ENCODE measurements at places on chromosomes 6 and 20.

DNA sequence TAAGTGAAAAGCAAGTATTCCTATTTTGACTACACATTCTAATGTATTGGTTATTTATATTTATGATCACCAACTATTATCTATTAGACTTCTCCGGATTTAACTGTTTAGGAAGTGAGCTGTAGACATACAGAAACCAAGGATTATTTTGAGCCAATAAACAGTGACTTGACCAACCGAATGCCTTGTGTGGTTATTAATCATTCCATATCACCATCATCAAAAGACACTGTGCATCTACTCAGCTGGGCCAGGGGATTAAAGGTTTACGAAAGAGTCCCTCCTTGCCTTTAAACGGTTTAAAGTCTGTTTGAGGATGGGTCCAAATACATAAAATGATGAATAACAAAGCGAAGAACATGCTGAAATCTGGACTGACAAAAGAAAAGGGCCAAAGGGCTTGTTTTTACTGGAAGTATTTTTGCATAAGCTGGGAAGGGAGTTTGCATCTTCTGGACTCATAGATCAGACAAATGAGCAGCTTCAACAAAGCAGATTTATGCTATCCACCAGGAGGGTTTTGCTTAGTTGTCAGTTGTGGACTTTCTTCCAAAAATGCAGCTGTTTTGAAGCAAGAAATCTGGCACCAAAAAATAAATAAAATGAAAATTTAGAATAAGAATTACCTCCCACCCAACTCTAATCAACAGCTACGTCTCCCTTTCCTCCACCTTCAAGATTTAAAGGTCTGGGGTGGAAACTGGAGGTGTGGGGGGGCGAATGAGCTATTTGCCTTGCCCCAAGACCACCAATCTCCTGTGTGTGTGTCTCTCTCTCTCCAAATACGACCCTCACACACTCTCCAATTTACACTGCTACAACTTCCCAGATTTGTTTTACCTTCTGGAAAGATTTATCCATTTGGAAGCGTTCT is 33.6 kb upstream of the ID4 start:
- no peak for DNase-seq

DNA sequence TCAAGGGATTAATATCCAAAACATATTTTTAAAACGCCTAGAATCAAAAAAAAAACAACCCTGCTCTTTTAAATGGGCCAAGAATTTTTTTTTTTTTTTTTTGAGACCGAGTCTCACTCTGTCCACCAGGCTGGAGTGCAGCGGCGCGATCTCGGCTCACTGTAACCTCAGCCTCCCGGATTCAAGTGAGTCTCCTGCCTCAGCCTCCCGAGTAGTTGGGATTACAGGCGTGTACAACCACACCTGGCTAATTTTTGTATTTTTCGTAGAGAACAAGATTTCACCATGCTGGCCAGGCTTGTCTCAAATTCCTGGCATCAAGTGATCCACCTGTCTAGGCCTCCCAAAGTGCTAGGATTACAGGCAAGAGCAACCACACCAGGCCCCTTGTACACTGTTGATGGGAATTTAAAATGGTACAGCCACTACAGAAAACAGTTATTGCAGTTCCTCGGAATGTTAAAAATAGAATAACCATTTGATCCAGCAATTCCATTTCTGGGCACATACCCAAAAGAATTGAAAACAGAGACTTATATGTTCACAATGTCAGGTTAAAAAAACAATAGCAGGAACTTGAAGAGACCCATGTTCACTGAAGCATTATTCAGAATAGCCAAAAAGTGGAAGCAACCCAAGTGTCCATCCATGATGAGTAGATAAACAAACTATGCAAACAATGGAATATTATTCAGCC is 3.1 kb upstream of the MYL9 start:
- DNase-seq = no peak

GRCh38 chr20:8432435-8433148 is 300.5 kb downstream of the PLCB1 start:
- no peak for DNase-seq

DNA sequence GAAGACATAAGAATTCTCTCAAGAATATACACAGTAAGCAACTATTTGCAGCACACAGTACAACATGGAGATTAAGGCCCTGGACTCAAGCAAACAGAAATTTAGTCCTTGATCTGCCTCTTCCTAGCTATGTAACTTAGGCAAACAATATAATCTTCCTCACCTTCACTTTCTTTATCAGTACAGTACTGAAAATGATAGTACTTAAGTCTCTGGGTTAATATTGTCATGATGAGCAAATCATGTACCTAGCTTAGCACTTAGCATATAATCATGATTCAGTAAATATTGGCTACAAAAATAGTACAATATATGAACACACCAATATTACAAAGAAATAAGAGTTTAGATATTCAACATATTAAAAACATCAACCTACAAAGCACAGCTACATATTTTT is 320.5 kb downstream of the HACE1 start:
- DNase-seq = no peak

GRCh38 chr20:1920252-1920651 is 25.0 kb downstream of the SIRPA start:
- no peak for DNase-seq

DNA sequence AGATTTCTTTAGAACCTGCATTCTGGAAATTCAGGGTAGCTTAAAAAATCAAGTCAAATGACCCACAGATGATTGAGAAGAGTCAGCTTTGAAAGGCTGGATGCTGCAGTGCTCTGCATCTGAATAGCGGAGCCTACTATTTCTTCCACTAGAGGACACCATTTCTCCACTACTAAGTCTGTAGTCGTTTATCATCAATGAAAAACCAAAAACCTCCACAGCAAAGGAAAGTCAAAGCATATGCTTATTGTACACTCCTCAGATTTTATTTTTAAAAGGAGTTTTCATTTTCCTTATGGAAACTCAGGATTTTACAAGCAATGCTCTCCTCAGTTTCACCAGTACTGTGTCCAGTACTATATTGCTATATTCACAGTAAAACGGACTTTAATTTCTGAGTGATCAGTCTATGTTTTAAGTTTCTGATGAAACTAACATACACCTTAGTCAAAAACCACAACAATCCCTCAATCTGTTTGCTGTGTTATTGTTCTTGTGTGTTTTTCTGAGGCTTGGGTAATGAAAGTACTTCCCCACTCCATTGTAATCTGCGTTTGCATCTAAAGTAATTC is 50.5 kb upstream of the ENPP5 start:
- DNase-seq = no peak

- DNase-seq = peak; percentile 95
These were observed 98.9 kb downstream of the FAM120B start for GRCh38 chr6:170405311-170405975.

DNA sequence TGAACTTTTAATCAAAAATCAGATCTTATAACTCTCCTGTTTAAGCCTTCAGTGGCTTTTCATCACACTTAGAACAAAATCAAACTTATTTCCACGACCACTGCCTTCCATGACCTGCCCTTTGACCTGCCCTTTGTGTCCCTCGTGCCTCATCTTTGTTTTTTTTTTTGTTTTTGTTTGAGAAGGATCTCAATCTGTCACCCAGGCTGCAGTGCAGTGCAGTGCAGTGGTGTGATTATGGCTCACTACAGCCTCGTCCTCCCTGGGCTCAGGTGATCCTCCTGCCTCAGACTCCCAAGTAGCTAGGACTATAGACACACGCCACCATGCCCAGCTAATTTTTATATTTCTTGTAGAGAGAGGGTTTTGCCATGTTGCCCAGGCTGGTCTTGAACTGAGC is 86.8 kb downstream of the CNBD2 start:
- no peak for DNase-seq

DNA sequence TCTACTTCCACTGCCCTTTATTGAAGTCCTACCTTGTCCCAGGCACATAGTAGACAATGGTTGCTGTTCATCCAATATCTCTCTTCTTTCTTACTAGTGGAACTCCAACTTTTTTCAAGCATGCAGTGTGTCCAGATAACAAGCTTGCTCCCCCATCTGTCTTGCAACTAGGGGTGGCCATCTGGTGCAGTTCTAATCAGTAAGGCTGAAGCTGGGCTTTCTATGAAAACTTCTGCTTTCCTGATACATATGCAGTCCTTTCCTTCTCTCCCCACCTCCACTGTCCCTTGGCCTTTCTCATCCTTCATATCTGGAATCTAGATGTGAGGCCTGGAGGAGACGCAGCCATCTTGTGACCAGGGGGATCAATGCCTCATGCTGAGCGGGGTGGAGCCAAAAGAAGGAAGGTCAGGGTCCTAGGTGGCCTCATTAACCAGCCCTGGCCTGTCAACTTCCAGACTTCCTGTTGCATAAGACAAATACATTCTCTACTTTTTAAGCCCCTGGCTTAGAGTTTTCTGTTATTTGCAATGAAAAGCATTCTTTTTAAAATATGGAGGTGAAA is 59.6 kb upstream of the ZFP64 start:
- DNase-seq = no peak

- DNase-seq = no peak
These were observed 155.2 kb downstream of the FRK start for GRCh38 chr6:115905471-115905870.

GRCh38 chr20:64129146-64129782 is 21.9 kb upstream of the NPBWR2 start:
- no peak for DNase-seq

DNA sequence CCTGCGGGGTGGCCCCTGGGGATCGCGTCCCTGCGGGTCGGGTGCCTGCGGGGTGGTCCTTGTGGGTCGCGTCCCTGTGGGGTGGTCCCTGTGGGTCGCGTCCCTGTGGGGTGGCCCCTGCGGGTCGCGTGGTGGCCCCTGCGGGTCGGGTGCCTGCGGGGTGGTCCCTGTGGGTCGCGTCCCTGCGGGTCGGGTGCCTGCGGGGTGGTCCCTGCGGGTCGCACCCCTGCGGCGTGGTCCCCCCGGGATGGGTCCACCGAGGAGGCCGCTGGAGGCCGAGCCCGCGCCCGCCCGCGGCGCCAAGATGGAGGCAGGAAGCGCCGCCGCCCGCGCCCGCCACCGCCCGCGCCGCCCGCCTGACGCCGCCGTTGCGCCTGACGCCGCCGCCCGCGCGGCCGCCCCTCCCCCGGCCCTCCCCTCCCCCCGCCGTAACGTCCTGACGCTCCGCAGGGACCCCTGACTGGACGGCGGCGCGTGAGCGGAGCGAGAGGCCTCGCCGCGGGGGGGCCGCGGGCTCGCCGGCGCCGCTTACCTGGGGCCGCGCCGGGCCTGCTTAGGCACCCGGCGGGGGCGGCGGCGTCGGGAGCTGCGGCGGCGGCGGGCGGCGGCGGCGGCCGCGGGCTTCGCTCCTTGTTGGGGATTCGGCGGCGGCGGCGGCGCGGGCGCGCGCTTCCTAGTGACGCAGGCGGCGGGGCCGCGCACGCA is at the start of gene GMEB2:
TSS of gene GMEB2 (minus strand) at position 678 of the 705 bp plus-strand sequence. CDS start 7,704 bp downstream, outside the sequence.
- no peak for DNase-seq

DNA sequence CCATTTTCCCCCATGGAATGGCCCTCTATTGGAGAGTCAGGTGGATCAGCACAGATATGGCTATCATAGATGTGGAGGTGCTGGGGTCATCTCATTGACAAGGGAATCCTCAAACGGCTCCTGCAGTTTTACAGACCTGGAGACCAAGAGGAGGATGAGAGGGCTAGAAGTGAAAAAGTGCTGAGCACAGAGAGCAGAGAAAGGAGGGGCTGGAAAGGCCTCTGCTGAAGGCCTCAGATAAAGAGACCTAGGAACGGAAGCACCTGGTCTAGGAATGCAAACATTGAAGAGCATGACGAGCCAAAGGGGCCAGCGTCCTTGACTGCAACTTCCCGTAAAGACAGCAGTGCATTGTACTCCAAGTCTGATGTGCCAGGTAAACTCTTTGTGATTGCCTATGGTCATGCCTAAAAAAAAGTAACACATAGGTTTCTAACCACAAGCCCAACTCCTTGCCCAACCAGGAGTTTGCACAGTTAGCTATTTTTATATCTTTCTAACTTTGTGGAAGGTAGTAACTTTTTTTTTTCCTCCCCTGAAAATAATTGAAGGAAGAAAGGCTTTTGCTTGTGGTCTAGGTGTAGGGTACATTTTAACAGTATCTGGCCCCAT is 15.2 kb downstream of the RSPH4A start:
- DNase-seq = no peak

GRCh38 chr6:96816301-96816817 is 20.9 kb downstream of the GPR63 start:
- DNase-seq = no peak

GRCh38 chr6:146153040-146153758 is 124.3 kb downstream of the GRM1 start:
- DNase-seq = no peak

DNA sequence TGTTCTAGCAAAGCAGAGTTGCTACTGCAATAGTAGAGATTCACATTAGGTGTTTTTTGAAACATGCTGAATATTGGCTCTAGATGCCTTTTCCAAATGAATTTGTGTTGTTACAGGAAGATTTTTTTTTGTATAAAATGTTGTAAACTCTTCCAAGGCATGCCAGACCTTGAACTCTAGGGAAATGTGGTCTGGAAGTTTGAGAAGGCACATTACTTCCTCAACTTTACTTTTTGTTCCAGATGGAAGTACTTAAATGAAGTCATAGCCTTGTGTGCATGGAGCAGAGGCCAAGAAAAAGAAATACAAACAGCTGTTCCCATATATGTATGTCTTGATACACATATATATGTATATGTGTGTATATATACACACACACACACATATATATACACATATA is 585.7 kb upstream of the MARCKS start:
- no peak for DNase-seq

DNA sequence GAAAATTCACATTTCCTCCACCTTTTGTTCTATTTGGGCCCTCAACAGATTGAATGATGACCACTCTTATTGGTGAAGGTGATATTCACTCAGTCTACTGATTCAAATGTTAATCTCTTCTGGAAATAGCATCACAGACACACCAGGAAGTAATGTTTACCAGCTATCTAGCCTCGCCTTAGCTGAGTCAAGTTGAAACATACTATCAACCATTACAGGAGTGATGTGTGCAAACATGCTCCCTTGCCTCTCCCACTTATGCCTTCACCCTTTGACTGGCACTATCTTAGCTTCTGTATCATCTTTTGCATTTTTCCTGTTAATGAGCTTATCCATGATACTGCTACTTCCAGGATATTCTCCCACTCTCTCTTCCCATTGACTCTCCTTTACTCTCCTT is 191.9 kb downstream of the CENPW start:
- no peak for DNase-seq

Measured in AG04449 (cell line).